Hematopoietic multipotent progenitor cell treated with erythropoietin and hydrocortisone succinate and interleukin-3 and kit ligand, for 15 days (in vitro differentiated cells): ENCODE measurements at places on chromosomes 7 and 10.

- DNase-seq: no peak
These were observed 221.3 kb downstream of the MAD1L1 start for GRCh38 chr7:2011266-2012043.

DNA sequence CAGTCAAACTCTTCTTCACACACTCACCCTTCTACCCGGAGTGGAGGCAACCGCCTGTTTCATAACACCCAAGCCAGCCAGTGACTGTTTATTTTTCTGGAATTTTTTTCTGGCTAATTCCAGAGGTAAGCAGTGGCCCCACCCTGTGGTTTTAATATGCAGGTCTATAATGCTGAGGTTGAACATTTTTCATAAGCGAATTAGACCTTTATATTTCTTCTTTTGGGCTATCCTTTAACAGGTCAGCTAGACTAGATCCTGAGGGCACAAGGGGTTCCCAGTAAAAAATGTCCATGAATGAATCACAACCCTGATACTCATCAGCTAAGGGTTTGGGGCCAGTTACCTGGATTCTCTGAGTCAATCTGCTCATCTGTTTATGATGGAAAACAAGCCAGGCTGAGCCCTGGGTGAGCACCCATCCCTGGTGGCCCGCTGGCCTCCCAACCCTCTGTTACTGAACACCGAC lies 76.2 kb downstream of the GRB10 start:
- DNase-seq: no peak

GRCh38 chr10:79075418-79075817 lies 6.7 kb downstream of the ZMIZ1 start:
- DNase-seq: no peak

- DNase-seq: no peak
These were observed 123.8 kb upstream of the RET start for GRCh38 chr10:42952931-42953683.

DNA sequence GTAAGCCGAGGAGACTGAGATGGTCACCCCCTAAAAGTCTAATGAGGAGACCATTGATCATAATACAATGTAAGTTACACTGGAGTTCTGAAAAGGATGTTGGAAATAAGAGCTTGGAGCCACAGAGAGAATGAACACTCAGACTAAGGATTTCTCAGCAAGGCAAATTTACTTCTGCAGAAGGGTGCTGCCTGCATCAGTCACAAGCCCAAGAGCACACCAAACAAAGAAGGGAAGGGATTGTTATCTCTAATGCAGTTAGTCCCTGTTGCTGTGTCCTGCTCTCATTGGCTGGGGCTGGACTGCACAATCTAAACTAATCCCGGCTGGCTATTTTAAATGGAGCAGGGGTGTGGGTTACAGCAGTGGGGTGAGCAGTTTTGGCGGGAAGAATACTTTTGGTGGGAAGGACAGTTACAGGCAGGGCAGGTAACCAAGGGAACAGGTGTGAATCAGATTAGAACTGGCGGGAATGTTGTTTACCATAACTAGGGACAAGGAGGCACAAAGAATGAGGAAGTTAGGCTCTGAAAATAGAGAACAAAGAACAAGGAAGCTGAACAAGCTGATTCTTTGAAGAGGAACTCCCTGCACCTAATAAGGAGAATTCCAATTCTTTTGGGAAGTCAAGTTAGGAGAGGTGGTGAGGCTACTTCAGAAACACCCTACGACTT lies 30.3 kb upstream of the TRIM24 start:
- DNase-seq: no peak

GRCh38 chr10:132684164-132684891 lies 101.6 kb downstream of the NKX6-2 start:
- no peak for DNase-seq

- DNase-seq: no peak
These were observed 24.5 kb downstream of the FRMD4A start for GRCh38 chr10:14306190-14306589.

DNA sequence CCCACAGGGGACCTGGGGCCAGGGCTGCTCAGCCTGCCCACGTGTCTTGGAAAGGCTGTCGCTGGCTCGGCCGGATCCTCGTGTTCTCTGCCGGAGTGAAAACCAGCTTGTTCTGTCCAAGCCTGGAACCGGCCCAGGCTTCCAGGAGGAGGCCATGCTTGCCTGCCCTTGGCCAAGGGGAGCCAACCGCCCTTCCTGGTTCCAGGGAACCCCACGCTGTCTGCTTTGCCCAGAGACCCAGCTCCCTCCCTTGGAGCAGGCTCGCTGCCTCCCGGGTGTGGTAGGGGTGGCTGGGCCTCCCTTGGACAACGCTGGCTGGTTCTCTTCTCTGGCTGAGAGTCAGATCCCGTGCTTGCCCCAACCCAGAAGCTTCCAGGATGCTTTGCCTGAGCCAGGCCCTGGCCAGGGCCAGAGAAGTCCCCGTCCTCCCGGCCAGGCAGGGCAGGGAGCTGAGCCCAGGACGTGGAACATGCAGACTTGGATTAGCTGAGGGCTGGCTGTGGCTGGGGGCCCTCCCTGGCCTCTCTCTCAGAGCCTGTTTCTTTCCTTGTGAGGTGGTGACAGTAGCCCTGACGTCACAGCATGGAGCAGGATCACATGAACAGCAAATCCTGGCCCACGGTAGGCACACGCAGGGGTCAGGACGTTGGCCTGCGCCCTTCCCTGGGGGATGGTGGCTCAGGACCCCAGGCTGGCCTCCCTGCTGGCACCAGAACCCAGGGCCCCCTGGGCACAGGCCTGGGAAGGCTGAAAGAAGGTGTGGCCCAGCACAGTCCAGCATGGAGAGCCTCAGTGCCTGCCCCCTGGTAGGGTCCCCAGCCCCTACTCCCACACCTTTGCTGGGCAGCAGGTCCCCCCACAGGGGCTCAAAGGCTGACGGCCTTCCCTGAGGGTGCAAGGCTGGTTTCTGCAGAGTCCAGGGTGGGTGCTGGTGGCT lies 67.5 kb downstream of the PWWP2B start:
- DNase-seq: no peak
